ENCODE measurements at places on chromosomes 11 and 22.
A peak's percentile ranks its signal among the peaks of the same experiment; 100 is the strongest.

GRCh38 chr11:86790867-86791849 lies 9.2 kb upstream of the PRSS23 start:
- DNase-seq: no peak

- DNase-seq: no peak
These were observed 185.3 kb downstream of the BRD1 start for GRCh38 chr22:49642331-49642730.

DNA sequence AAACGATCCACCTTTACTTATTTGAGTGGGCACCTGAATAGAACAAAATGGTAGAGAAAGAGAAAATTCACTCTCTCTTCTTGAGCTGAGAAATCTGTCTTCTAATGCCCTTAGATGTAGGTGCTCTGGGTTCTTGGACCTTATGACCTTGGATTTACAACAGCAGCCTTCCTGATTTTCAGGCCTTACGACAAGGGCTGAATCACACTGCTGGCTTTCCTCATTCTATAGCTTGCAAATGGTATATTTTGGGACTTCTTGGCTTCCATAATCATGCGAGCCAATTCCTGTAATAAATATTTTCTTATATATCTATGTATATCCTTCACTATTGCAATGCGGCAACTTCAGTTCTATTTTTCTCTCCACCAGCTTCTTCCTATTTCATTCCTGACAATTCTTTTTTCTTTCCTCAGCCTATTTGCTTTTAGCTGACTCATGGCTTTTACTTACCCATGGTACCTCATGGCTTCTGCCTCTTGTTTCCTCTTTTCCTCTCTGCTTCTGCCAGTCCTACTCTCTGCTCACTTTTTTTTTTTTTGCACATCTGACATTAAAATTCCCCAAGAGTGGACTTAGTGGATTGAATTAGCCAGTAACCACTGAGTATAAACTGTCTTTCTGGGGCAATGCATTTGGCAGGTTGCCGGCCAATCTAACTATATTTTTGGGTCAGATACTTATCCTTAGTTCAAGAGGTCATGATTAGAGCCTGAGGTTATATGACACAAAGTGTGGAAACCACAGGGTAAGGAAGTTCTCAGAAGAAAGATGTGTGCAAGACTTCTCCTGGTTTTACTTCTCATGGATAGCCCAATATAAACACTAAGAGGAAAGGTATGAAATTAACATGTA lies 359.5 kb downstream of the TMEM135 start:
- no peak for DNase-seq

DNA sequence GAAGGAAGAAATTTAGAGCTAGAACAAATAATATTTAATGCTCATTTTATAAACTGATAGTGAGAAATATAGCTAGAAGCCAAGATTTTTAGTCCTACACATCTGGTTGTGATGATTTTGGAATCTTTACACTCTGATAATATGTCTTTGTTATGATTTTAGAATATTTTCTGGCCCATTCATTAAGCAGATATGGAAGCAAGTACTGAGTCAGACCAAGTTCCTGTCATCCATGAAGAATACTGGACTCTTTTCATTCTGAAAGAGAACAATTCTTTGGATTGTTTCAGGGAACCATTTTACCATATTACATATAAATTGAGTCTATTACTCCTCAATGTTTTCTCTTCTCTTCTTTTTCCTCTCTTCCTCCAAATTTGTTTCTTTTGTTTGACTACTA lies 227.4 kb downstream of the TMEM135 start:
- DNase-seq: no peak

GRCh38 chr22:41821471-41822316 lies 11.2 kb upstream of the SREBF2 start:
- DNase-seq: no peak

DNA sequence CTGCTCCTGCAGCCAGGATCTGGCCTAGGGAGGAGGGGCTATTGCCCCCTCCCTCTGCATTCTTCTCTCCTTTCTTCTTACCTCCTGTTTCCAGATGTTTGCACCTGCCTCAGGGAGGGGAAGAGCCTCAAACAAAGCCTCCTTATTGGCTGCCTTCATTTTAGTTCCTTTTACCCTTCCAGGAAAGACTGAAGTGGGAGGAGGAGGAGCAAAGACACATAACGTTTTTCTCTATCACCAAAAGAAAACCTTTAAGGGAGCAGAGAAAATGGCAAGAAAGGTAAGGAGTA lies 13.3 kb upstream of the CHRM1 start:
- no peak for DNase-seq

DNA sequence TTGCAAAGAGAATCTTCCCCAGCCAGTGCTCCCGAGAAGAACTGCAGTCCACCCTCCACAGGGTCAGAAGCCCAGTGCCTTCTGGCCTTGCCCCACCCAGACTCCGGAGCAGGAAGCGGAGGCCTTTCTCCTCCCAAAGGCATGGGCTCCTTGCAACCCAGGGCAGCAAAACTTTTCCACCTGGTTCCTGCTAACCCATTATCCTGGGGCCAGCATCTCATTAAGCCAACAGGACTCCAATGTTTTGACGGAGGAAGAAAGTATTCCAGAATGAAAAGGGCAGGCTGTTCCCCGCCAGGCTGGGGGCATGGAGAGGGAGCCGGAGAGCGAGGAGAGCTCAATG lies 88.1 kb downstream of the RTL6 start:
- no peak for DNase-seq

DNA sequence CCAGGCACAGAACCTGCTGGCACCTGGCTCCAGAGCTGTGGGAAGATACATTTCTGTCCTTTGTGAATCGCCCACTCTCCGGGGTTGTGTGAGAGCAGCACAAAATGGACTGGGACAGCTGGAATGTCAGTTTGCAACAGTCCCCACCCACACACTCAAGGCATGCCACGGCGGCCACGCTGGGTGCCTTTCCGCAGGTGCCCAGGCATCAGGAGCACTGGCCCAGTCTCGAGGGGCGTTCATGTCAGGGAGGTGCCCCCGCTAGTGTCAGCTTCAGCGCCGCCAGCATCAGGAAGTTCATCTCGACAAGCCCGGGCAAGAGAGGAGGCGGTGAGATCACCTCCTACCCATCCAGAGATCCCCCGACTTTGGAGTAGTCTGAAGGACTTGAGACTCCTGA lies 2.1 kb downstream of the TP53AIP1 start:
- DNase-seq: no peak

DNA sequence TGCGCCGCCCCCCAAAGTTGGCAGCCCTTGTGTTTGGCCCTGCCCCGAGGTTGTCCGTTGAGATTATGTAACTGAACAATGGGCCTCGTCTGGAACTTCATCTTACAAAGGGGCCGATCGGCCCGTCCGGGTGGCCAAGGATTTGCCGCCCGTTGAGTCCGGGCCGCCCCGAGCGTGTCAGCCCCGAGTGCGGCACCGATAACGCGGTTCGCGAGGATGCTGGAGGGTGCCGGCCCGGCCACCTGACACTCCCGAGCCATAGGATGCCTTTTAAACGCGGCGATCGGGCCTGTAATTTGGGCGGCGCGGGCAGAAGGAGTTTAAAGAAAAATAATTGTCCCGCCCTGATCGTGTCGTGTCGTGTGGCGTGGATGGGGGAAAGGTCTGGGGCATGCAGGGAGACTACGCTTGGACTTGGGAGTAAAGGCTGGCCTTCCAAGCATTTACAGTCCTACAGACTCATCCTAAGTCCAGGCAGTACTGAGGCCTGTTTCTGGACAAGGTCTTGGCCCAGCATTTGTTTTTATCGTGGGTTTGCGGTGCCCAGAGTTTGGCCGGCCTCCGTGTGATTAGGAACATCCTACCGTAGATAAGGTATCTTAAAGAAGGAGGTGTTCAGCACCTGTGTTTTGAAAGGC lies 1.3 kb downstream of the WEE1 start:
- peak; percentile 65 for DNase-seq

DNA sequence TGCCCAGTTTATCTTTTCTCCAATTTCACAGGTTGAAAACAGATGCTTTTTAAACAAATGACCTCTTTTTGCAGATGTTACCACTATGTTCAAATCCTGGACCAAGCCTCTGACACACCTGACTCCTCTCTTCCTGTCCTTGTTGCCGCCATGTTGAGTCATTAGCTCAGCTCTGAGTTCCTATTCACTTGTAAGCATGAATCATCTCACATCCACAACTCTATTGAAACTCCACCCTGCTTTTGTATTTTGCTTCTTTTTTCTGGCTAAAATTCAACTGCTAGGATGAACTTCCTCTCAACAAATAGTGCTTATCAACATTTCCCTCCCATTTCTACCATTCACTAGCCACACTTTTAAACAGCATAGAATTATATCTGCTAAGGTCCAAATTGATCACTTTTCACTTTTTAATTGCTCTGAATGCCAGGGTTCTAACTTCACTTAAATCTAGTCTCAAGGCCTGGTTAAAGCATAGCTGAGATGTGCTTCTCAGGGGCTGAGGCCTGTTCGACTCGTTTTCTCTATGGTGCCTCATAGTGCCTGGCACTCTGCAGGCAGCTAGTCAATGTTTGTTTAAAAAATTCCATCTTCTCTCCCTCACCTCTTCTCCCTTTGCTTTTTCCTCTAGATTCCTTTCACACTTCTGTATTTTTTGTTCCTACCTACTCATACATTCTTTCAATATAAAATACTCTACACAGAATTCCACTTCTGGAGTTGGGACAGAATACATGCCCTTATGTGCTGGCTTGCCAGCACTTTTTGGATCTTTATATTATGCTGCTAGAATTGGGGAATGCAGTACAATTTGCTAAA lies 3.9 kb downstream of the JOSD1 start:
- no peak for DNase-seq

GRCh38 chr11:110883256-110883655 lies 171.0 kb upstream of the ARHGAP20 start:
- no peak for DNase-seq

- no peak for DNase-seq
These were observed 4.8 kb upstream of the FXYD2 start for GRCh38 chr11:117829369-117829725.

- peak; percentile 79 for DNase-seq
These were observed 4.2 kb downstream of the GRAMD1B start for GRCh38 chr11:123434262-123434661.

DNA sequence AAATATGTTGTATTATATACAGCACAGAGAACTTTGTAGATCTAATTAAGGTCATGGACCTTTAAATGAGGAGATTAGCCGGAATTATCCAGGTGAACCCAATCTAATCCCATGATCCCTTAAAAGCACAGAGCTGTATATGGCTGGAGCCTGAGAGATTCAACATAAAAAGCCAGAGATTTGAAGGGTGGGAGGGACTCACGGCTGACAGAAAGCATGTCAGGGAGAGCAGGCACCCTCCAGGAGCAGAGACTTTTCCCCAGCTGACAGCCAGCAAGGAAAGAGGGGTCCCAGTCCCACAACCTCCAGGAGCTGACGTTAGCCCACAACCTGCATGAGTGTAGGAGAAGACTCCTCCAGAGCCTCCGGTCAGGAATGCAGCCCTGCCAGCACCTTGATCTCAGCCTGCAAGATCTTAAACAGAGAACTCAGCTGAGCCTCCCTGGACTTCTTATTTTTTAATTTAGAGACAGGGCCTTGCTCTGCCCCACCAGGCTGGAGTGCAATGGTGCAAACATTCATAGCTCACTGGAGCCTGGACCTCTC lies 20.0 kb upstream of the ADA2 start:
- DNase-seq: no peak

Data from Karpas-422 (cell line).